Fibroblast of skin of left biceps (primary cell): ENCODE measurements at places on chromosomes 6 and 20.

DNA sequence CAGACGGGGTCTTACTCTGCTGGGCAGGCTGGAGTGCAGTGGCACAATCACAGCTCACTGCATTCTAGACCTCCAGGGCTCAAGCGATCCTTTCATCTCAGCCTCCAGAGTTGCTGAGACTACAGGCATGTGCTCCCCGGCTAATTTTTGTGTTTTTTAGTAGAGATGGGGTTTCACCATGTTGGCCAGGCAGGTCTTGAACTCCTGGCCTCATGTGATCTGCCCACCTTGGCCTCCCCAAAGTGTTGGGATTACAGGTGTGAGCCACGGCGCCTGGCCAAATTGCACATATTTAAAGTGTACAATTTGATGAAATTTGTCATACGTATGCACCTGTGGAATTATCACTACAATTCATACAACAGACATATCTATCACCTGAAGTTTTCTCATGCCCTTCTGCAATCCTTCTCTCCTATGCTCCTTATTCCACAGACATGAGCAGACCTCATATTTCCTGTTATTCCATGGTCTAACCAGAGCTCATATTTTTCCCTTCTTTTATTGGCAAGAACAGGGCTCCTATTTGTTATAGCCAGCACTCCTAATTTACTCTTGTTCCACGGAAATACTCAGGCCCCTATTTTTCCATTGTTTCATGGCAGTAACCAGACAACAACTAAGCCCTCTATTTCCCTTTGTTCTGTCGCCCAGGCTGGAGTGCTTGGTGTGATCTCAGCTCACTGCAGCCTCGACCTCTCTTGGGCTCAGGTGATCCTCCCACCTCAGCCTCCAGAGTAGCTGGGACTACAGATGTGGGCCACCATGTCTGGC, 2.2 kb upstream of the CSTL1 start:
- no peak for DNase-seq

DNA sequence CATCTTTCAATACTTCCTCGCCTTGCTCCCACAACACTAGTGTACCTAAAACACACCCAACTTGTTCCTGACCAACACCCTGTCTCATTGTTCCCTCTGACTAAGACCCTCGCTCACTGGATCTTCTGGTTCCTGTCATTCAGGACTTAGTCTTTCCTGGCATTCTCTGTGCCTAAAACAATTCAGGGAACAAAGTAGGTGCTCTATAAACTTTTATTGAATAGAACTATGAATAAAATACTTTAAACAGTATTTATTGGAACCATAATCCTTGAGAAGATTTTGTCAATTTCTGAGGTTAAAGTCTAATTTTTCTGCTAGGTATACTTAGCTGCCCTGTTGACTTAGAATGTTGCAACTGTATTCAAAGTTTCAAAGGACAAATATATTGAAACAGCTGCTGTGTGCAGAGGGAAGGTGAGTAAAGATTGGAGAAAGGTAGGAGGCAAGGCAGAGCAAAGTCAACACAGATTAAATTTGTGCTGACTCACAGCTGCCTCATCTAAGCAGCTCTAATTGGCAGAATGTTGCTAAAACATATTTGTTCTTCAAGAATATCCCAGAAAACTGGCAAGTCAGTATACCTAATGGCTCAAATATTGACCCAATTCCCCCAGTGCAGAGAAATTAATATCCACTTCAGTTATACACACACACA, 37.6 kb downstream of the GSTA2 start:
- no peak for DNase-seq

DNA sequence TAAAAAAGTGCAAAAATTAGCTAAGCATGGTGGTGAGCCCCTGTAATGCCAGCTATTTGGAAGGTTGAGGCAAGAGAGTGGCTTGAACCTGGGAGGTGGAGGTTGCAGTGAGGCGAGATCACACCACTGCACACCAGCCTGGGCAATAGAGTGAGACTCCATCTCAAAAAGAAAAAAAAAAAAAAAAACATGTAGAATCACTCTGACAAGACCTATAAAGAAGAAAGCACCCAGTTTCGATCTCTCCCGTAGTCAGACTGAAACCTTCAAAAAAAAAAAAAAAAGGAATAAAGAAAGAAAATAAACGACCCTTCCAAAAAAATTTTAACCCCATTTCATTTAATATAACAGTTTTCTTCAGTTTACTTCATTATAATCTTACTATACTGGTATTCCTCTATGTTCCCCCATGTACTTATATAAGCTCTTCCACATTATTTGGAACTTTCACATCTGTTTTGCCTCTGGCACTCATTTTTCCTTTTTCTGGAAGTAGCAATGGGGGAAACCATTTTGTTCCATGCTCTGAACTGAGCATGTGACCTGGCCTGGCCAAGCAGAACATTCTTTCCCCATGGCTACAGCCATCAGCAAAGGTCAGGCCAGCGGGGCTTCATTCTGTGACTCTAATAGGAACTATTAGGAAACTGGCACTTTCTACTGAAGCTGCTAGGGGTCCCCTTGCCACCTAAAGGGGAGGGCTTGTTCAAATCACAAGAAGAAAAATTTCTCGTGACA, 9.6 kb downstream of the SLC18B1 start:
- no peak for DNase-seq

- DNase-seq, result no peak
These were observed 15.7 kb upstream of the MRAP2 start for GRCh38 chr6:84017709-84018452.

DNA sequence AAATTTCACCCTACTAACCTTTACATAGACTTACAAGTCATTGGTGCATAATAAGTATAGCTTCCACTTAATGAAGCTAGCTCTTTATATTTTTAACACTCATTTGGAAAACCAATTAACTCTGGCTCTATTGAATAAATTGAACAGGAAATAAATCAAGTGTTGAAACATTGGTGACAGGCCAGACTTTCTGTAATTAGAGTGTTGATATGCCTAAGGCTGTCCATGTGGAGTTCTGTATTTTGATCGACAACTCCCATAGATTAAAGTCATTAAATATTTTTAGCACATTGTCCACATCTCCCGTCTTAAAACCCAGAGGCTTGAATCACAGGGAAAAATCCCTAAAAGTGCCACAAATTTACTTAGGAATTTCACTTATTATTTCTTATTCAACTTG, 468.3 kb downstream of the KHDRBS2 start:
- no peak for DNase-seq

DNA sequence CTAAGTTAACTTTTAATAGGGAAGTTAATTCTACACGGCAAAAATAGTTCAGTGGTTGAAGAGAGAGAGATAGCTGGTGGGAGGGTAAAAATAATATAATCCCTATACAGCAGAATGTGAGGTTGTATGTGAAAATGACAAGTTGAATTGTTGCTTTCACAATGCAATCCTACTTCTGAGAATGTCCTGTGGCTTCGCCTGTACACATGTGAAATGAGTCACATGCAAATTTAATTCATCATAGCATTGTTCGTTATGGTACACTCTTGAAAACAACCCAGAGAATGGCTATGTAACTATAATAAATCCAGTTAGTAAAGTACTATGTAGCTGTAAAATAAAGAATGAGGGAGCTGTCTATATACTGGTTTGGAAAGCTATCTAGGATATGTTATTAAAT, 46.0 kb upstream of the HINT3 start:
- no peak for DNase-seq

DNA sequence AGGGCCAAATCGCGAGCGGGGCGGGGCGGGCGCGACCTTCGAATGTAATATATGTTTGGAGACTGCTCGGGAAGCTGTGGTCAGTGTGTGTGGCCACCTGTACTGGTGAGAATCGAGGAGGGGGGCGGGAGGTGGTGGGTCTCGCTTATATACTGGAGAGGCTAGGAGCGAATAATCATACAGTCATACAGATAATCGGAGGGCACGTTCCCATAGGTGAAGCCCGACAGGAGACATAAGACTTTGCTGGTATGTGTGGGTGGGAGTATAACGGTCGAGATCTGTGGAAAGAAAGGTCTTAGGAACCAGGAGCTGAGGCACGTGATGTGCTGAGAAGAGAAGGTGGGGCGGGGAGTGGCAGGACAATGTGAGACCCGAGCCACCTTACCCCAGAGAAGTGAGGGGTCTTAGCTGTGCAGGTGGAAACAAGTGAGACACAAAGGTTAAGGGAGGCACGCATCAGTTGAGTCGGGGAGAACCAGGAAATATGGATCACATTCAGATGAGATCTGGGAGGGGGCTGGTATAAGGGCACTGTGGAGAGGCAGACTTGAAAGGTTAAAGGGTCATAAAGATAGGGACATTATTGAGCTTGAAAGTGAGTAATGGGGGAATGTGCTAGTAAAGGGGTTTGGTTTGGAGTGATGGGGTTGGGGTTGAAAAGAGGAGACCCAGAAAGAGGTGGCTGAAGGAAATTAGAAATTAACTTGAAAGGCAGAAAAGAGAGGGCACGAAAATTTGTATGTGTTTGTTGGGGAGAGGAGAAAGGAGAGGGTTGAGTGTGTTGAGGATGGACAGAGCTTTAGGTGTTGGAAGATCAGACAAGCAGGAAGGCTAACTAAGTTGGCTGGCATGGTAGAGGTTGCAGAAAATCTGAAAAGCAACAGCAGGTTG, 589 bp downstream of the RNF5 start:
- no peak for DNase-seq

DNA sequence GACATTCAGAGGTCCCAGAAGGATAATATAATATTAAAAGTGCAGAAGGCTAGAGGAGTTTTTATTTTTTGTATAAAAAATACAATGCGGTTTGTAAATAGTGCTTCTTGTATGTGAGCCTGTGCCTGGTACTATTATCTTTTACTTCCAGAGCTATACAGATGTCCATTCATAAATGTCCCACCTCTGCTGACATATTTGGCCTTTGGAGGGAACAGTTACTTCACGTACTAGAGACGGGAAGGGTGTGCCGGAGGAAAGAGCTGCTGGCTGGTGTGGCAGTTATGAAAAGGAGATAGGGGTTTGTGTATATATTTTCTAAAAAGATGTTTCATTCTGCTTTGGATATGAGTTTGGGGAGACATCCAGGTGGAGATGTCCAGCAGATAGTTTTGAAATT, 8.8 kb downstream of the CD109 start:
- DNase-seq, result no peak

GRCh38 chr20:51750770-51751388, 17.3 kb downstream of the ATP9A start:
- DNase-seq, result no peak

DNA sequence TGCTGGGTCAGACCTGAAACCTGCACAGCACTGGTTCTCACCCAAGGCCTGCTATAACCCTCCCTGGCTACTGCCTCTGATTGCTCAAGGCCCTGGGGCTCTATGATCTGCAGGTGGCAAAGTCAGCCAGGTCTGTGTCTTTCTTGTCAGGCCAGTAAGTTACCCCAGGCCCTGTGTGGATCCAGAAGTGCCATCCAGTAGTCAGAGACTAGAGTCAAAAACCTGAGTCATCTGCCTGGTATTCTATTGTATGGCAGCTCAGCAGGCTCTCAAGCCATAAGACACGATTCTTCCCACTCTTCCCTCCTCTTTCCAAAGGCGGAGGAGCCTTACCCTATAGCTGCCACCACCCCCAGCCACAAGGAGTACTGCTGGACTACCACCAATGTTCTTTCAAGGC, 593.0 kb downstream of the FRK start:
- no peak for DNase-seq

GRCh38 chr6:81589465-81590313, 162.8 kb downstream of the TENT5A start:
- no peak for DNase-seq

GRCh38 chr6:83974409-83975050, 59.0 kb upstream of the MRAP2 start:
- no peak for DNase-seq

DNA sequence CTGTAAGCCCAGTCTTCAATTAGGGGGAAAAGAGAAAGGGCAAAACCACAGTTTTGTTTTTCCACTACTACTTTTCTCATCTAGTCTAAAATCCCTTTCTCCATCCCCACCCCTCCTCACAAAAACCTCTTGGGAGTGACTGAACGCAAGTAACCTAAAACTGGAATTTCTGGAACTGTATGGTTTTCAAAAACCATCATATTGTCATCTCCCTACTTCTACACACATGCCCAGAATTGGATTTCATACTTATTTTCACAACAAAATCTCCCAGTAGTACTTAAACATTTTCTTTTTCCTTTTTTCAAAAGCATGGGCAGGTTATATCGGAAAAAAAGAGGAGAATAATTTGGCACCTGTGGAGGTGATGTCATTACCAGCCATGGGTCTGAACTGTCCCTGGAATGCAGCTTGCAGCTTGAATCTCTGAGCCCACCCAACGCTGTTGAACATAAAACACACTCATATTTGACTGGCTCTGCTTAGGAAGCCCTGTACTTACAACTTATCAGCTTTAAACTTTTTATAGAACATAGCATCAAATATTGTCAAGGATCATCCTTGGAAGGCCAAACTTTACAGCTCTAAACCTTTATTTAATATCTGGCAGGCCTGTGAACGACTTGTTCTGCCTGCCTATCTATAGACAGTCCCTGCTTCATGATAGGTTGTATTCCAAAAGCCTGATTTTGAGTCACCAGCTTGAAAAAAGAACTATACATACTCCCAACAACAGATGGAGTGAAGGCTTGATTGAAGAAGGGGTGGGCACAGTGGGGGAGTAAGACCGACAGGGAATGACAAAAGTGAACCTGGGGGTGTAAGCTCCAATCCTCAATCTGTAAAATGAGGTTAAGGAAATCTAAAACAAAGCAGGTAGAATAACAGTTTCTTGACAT, 59.3 kb downstream of the EPB41L2 start:
- DNase-seq, result no peak

GRCh38 chr6:21360336-21360735, 233.2 kb upstream of the SOX4 start:
- no peak for DNase-seq

DNA sequence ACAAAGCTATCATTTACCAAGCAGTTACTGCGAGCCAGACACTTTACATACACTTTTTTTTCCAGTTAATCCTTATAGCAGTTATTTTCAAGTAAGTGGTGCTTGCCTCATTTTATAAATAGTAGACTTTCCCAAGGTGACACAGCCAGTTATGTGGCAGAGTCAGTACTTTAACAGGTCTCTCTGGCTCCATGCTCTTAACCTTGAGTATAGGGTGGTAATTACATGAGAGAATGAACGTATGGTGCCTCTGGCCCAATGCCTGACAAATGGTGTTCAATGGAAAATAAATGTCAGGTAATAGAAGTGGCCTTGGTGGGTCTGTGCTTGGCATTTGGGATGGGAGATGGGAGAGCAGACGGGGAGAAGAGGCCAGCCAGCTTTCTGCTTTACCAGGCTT, 316.3 kb downstream of the SLC35F1 start:
- no peak for DNase-seq
